ENCODE measurements at places on chromosomes 5 and 9.

DNA sequence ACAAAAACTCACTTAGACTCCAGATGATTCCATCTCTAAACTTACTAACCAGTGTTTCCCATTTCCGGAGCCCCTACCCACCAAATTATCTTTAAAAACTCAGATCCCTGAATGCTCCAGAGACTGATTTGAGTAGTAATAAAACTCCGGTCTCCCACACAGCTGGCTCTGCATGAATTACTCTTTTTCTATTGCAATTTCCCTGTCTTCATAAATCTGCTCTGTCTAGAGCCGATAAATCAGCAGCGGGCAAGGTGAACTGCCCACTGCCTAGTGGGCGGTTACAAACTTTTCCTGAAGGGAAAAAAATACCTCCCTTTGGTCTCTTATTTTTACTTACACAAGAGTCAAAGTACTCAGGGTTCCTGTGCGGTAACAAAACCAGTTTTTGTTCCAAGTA, 624.4 kb upstream of the RORB start:
- no peak for DNase-seq

- DNase-seq: no peak
These were observed 1085.2 kb upstream of the ARRDC3 start for GRCh38 chr5:92468295-92468694.

DNA sequence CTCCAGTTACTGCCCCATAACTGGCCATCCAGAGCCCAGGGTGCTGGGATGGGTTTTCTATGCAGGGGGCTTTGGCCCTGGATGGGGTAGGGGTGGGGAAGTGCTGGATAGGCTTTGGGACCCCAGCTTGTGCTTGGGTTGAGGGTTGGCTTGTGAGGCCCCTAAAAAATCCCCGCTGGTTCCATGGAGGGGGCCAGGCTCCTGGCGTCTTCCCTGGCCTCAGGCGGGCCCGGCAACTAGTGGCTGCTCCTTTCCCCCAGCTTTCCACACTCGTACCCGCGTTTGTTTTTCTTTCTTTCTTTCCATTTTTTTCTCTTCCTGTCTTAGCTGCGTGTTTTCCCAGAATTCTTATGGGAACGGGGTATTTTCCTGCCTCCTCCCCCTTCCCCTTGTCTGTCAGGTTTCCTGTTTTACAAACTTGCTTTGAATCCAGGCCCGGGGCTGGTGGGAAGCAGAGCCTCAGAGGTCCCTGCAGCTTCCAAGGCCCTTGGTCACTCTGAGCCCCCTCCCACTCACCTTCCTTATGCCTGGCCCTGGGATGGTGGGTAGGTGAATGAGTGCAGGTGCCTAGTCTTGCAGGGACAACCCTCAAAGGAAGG, 40.2 kb downstream of the RGS3 start:
- no peak for DNase-seq

DNA sequence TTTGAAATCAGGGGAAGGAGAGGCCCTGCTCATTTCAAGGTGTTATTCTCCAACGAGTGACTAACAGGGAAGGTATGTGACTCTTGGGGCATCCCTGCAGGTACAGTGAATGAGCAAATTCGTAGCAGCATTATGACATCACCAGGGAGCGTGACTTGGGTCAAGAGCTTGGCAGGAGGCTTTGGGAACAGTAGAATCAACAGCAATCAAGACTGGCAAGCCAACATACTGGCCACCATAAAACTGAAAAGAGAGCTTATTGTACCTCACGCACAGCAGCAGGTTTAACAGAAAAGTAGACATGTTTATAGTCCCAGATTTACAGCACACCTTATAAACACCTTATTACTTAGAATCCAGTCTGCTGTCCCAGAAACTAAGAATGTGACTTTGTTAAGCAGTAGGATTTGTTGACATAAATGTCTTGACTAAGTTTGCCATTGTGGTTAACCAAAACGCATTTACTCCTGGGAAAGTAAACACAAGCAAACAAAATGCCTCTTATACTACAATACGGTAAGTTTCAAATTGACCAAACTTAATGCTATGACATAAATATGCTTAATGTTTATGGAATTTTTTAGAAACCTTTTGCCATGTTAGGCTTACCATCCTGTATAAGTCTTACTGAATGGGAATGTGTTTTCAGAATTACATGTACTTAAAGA, 297.8 kb downstream of the NPR3 start:
- no peak for DNase-seq

- DNase-seq: peak; percentile 94
These were observed 9.7 kb downstream of the PTGES2 start for GRCh38 chr9:128117613-128118471.

DNA sequence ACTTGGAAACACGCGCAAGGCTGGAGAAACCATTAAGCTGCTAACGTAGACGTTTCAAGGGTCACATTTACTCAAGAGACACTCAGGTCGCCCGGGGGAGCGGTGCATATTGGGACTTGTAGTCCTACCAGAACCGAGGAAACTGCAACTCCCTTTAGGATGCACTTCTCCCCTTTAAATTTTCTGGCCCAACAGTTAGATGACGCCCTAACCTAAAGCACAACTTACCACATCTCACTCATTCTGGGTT, 384 bp upstream of the DMXL1 start:
- DNase-seq: no peak

- no peak for DNase-seq
These were observed 8.0 kb upstream of the MAMDC2 start for GRCh38 chr9:70035691-70036090.

DNA sequence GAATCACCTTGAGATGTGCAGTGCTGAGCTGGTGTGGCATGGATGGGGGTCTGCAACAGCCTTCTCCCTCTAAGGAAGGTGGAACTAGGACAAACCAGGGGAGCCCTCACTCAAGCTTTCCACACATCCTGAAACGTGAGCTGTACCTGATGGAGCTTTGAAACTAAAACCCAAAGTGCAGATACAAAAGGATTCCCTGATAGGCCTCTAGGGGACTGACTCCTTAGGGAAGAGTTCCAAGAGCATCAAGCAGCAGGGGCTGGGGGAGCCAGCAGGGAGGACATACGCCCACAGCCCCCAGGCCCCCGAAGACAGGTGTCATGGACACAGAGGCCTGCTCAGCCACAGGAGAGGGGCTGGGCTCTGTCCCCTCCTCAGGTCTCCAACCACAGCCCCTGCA, 17.7 kb downstream of the ARHGEF37 start:
- DNase-seq: no peak

DNA sequence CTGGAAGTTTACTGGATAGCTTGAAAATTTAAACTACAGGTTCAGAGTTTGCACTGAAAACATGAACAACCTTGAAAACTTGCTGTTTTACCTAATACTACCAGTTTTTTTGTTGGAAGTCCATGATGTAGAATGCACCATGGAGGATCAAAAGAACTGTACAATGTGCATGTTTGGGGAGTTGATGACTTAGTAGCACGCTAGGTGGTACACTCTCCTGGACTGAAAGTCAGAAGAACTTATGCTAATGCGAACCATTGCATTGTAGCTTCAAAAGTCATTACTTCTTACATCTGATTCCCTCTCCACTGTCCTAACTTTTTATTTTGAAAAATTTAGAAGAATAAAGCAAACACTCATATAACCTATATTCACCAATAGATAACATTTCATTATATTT, 211.0 kb downstream of the OSTF1 start:
- no peak for DNase-seq

DNA sequence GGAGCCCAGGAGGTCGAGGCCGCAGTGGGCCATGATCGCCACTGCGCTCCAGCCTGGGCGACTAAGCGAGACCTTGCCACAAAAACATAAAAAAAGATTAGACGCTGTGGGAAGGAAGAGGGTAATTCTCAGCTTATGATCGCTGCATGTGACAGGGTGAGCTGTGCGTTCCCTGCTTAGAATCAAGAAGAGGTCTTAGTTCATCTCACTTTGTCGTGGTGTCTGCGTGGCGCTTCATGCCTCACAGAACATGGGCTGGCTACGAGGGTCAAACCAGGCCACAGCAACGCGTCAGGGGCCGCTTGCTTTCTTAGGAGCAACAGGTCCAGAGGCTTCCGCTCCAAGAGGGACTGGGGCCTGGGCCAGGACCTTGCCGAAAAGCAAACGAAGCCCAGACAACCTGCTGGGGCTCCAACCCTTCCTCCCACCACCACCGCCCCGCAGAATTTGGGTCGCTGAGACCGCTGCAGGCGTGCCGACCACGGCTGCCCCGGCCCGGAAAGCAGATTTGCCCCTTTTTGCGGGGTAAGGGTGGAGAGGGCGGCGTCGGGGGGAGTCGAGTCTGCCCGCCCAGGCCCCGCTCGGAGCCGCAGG, 10.0 kb upstream of the GRIN1 start:
- no peak for DNase-seq

DNA sequence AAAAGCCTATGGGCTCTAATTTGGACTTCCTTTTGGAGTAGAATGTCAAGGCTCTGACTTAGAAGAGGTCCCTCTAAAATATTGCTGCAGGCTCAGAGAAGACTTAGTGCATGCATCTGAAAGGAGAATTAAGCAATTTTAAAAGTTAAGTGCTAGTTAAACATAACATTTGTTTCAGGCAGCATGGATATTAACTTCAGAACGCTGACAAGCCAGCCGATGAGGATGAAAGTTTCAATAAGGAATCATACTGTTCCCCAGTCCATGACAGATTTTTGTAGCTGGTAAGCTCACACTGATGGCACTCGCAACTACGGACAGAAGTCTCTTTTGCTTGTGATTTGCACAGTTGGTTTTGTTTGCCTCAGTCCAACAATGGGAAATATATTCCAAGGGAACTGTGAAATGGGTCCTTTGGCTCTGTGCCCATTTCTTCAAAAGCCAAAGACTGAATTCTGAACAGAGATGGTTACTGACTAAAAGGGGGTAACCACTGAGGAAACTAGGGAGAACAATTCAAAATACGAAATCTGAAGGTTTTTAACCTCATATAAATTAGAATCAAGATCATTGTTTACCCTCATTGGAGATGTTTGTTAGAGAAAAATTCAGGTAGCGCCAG, 47.6 kb downstream of the DCP2 start:
- no peak for DNase-seq

GRCh38 chr5:152309926-152310450, 95.1 kb downstream of the NMUR2 start:
- DNase-seq: no peak

DNA sequence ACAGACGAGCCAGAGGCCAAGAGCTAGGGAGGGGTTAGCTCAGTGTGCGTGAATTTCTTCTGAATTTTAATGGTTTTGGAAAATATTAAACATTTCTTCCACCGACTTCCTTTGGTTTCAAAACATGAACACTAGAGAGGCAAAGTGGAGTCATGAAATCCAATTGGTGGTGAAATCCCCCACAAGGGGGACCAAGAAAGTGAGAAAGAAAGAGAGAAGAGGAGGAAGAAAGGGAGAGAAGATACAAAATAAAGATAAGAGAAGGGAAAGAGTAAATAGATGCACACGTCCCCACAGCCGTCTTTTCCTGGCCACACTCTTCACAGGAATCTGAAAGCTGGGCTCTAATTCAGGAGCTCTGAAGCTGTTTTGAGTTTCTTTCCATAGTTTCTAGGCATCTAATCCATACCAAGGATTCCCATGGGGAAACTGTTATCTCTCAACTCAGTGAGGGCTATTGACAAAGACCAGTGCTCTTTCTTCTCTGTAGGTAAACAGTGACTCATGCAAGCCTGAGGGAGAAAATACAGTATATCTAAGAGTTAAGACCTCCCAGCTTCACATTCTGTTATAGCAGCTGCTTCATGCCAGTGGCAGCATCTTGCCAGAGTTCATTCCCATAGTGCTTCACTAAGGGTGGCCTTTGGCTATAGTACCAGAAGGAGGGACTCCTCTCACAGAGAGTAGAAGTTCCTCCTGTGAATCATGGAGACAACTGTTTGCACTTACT, 115.8 kb upstream of the LIFR start:
- DNase-seq: no peak

DNA sequence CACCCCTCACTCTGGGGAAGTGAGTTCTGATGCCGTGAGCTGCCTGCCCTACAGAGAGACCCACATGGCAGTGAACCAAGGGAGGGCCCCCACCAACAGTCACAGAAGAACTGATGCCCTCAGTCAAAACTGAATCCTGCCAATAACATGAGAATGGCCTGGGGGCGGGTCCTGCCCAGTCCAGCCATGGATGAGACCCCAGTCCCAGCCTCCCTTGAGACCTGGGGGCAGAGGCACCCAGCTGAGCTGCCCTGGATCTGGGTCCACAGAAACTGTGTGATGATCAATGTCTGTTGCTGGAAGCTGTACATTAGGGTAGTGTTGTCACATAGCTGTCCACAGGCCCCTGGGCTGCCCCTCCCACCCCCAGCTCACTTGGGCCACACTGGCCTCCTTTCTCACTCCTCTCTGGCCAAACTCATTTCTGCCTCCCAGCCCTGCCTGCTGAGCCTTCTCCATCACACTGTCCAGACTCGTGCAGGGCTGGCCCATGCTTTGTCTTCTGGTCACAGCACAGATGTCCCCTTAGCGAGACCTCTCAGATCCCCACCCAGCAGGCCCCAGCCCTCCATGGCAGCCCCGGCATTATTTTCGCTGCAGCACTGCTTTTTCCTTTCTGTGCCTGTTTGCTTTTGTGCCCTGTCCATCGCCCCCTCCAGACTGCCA, 16.8 kb downstream of the GBGT1 start:
- no peak for DNase-seq

GRCh38 chr5:170353011-170353761, 36.0 kb downstream of the KCNMB1 start:
- peak; percentile 24 for DNase-seq

DNA sequence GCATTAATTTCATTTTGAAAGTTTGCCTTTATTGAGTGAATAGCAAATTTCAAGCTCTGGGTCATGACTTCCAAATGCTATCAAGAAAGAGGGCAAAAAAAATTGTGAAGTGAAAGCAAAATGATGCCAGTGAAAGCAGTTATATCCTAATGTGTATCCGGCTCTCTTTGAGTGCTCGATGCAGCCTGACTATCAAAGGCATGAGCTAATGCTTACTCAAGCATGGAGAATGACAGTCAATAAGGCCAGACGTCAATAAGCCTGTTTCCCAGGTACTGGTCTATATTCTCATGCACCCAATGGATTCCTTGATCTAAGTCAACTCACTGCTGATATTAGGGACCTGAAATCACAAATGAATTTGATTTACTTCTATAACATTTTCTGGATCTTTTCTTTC, 435.5 kb downstream of the CAAP1 start:
- no peak for DNase-seq

DNA sequence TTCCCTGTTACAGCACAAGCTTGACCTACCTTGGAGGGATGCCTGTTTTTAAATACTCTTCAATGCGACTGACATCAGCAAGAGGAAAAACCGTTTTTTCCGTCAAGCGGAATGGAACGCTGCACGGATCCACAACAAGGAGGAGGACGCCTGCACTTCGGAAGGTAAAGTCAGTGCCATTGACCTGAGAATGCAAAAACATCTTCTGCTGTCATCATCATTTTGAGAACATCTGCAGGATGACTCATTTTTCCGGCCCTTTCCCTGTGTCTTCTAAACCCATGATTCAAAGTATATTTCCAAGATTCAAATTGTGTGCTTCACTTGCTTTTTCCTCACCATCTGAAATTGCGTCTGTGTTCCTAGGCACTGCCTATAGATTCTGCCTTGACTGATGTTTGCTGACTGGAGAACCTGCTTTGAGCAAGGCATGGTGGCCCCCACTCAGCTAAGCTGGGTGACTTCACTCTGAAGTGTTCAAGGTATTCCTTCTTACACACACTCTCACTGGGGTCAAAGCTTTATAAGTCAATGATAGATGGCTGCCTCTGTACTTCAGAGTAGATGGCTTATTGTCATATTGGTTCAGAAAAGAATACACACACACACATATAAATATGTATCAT, 78.1 kb downstream of the CEMIP2 start:
- no peak for DNase-seq

- DNase-seq: no peak
These were observed 110.3 kb upstream of the NFIB start for GRCh38 chr9:14424289-14424688.
